ENCODE measurements at places on chromosomes 3 and 15.

- DNase-seq: no peak
These were observed 18.4 kb downstream of the CLDN1 start for GRCh38 chr3:190303884-190304283.

- DNase-seq: no peak
These were observed 99.0 kb upstream of the LIPC start for GRCh38 chr15:58332676-58333400.

DNA sequence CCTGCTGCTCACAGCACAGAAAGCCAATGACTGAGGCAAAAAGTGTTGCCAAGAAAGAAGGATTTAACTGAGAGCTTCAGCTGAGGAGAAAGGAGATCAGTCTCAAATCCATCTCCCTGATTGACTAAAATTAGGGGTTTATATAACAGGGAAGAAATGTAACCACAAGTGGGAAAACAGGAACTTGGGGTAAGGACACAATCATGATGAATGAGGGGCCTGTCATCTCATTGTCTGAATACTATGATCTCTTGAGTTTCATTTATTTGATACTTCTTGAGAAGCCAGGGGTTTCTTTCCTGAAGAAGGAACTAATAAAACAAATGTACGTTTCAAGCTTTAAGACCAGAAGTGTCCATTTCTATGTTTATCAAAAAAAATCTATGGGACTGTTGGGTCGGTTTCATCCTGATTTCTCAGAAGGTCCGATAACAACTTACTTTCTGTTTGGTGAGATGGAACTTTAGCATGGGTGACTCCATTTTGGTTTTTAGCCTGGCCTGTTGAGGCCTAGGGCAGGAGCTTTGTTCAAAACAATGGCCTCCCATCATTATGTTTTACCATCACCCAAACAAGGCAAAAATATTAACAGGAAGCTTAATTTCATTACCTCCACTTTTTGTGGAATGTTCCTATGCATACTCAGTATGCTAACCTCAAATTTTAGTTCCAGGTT, 76.6 kb upstream of the PIAS1 start:
- no peak for DNase-seq

GRCh38 chr3:110533089-110533488, 538.5 kb upstream of the NECTIN3 start:
- DNase-seq: no peak

- DNase-seq: no peak
These were observed 190.1 kb downstream of the CHST2 start for GRCh38 chr3:143309705-143310104.

DNA sequence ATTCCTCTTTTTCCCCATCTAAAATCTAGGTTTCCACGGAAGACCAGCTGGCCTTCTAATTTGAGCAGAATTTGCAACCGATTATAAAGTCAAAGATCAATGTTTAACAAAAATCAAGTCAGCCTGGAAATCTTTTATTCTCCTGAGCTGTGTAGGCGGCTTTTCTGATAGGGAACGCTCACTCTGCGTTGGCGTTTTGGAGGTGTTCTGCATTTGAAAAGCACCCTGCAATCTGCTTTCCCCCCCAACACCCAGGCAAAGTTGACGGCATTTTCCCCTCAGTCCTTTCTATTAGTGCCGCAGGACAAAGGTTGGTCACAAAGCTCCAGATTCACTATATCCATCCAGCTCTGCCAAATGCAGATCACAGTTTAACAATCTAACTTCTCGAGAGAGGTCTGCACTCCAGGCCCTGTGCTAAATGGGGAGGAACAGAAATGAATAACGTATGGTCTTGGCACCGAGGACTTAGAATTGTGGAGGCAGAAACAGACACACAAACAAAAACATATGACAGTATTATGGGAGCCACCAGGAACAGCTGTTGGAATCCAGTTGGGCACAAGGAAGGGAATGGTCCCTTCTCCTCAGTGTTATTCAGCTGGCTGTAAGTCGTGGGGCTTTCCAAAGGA, 50.4 kb upstream of the LARS2 start:
- DNase-seq: no peak
